Stimulated activated CD8-positive, alpha-beta memory T cell treated with anti-CD3 and anti-CD28 coated beads, Interleukin-2, amount 100 ng/mL, for 48 hours (primary cell): ENCODE measurements at places on chromosomes 6 and 20.

GRCh38 chr20:62142252-62143080 lies 728 bp downstream of the PSMA7 start:
- no peak for DNase-seq

DNA sequence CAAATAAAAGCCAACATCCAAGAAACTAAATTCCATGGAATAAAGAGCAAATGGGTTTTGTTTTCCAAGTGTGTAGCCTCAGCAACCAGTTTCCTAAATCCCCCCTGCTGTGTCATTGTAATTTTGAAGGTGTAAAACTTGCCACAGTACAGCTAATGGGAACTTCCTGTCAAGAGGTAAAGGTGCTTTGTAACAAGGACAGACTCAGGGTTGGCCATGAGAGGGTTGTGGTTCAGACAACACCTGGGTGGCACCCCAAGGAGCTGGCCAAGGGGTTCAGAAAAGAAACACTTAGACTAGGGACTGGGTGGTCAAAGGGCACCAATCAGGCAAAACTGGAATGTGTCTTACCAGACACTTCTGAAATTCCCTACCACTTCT lies 52.4 kb upstream of the LYRM2 start:
- no peak for DNase-seq

GRCh38 chr6:62891065-62891647 lies 320.1 kb upstream of the FKBP1C start:
- DNase-seq: no peak

DNA sequence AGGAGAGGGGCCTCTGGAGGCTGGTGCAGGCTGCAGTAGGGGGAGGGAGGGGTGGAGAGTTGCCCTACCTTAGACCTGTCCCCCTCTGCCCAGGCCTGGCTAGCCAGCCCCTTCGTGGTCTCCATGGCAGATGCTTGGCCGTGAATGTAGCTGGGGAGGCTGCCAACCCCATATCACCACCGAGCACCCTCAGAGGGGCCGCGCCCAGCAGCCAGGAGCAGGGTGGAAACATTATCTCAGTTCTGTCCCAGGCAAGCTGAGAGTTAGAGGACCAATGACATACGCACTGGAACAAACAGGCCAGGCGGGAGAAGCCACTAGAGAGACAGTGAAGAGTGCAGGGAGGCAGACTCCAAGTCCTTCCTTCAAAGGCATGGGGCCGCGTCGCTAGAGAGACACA lies 66.5 kb downstream of the LRFN2 start:
- DNase-seq: no peak

GRCh38 chr20:753136-753535 lies 15.2 kb downstream of the SLC52A3 start:
- no peak for DNase-seq

- DNase-seq: no peak
Measured at GRCh38 chr6:81722506-81723223, 29.8 kb downstream of the TENT5A start.

- DNase-seq: no peak
Measured at GRCh38 chr6:39769012-39769411, 23.2 kb upstream of the DAAM2 start.

GRCh38 chr6:57044568-57044967 lies 1.9 kb upstream of the KIAA1586 start:
- DNase-seq: no peak
